Activated naive CD4-positive, alpha-beta T cell treated with Interleukin-2 at 50 U/mL for 16 hours (primary cell): ENCODE measurements at places on chromosomes 1 and 21.

DNA sequence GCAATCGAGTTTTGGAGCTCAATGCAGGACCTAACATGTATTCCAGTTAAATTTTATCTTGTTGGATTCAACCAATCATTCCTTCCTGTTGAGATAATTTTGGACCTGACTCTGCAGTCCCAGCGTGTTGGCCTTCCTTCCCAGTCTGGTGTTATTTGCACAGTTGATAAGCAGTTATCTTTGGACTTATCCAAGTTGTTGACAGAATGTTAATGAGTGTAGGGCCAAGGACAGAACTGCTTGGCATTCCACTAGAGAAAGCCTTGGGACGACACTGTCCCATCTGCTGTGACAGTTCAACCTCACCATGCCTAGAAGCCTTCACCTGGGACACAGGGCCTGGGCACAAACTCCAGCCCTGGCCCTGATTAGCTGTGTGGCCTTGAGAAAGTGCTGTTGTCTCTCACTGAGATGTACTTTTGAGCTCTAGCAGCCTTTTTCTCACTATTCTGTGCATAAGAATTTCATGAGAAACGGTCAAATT, 104.1 kb upstream of the SLC25A33 start:
- DNase-seq = no peak

DNA sequence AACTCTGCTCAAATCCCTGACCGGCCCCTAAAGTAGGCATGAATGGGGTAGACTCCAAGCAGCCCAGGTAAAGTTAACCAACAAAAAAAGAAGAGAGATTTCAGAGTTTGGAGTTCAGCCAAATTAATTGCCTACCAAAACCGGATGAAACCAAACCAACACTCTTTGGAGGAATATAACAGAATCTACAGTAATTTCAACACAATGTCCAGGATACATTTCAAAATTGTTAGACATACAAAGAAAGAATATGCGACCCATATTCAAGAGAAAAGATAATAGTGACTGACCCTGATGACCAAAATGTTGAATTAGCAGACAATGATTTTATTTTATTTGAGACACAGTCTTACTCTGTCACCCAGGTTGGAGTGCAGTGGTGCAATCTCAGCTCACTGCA, 12.6 kb downstream of the IL22RA1 start:
- no peak for DNase-seq

GRCh38 chr1:211893260-211893659, 62.7 kb upstream of the LPGAT1 start:
- no peak for DNase-seq

DNA sequence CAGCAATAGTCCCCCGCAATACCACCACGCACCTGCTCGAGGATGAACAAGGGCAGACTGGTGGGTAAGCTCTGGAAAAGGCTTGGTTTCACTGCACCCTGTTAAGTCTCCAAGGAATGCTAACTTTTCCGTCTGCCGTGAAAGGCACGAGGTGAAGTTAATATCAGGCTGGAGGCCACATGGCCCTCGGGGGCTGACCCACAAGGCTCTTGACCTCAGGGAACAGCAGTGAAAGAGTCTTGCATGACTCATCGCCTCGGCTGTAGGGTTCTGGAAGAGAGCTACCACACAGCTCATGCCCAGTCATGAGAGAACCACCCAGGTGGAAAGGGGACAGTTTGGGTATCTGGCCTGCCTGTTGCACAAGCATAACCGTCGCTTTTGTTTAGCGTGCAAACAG, 24.7 kb downstream of the SCCPDH start:
- no peak for DNase-seq

DNA sequence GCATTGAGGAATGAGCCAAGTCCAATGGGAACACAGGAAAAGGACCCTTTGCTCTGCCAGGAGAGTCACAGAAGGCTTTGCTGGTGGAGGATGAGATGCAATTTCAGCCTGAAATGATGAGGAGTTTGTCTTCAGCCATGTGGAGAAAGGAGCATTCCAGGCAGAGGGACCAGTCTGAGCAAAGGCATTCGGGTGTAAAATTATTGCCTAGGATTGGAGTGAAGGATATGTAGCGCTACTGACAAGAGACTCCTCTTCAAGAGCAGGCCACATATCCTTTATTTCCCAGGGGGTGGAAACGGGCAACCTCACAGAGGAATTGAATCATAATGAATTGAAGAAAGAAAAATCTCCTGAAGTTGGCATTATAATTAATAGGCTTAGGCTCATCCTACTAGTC, 1.1 kb upstream of the CSF1 start:
- DNase-seq = no peak

- DNase-seq = no peak
Observed at GRCh38 chr1:238606896-238607295, 716.2 kb upstream of the ZP4 start.
